ENCODE measurements at places on chromosomes 3 and 15.

GRCh38 chr3:55827786-55828185, 340.7 kb upstream of the WNT5A start:
- DNase-seq: no peak

GRCh38 chr3:127013181-127013580, 30.3 kb downstream of the PLXNA1 start:
- DNase-seq: no peak

DNA sequence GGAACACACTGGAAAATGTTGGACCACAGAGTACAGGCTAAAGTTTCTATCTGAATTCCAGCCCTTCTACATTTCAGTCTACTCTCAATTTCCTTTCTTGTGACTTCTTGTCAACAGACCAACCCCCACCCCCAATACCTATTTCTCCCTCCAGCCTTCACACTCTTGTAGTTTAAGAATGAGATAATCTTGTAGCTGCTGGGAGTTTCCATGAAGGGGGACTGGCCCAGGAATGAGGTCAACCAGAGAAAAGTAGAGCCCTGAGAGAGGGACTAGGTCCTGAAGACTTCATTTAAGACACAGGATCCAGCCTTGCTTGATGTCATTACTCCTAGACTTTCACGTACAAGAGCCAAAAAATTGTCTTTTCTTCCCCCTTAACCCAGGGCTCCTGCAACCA, 29.5 kb upstream of the FAM107A start:
- no peak for DNase-seq

GRCh38 chr15:100778831-100779288, 100.8 kb upstream of the ALDH1A3 start:
- DNase-seq: no peak

DNA sequence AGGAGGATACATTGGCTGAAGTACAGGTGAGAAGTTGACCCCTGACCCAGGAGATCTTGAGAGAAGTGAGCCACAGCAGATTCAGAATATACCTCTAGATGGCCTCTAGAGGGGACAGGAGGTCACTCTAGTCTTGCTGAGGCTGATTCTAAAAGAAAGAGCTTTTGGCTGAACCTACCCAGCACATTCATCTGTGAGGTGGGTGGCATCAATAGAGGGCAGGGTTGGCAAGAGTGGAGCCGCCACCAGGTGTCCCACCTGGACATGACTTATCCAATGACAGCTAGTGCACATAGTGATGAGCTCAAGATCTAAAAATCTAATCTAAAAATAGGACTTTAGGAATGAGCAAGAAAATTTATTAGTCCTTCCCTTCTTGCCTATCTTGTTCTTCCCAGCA, 51.6 kb downstream of the CYP19A1 start:
- peak; percentile 9 for DNase-seq

DNA sequence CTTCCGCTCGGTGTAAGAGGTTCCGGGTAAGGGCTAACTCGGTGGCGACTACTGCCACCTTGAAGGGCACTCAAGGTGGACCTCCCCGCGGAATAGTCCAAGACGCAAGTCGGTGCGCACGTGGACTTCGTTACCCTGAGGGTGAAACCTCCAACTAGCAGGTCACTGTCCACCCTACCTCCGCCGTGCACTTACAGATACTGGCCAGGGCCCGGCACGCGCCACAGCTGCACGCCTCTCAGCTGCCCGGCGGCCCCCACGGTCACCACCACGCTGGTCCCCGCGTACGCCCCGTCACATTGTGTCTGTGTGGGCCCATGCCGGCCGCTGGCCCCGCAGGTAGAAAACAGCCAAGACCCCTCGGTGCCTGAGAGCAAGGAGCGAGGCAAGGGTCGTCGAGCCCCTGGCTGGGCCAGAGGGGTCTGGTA, 1.1 kb downstream of the LTK start:
- no peak for DNase-seq

DNA sequence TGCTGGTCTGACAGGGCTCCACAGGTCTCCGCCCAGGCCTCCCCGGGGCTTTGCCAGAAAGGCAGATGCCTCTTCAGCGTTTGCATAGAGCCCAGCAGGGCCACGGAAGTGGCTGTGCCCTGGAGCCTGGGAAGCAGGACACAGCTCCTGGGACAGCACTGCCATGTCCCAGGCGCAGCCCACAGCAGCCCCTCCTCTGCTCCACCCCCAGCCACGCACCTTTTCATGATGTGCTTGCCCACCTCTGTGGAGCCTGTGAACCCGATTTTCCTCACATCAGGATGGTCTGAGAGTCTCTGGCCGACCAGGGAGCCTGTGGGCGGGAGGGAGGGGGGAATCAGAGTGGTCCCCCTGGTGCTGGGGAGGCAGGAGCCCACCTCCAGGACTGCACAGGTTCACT, 33.9 kb upstream of the SLC41A3 start:
- DNase-seq: no peak

GRCh38 chr3:123952844-123953520, 8.0 kb downstream of the CCDC14 start:
- no peak for DNase-seq

GRCh38 chr15:41756198-41756597, 18.1 kb upstream of the MAPKBP1 start:
- no peak for DNase-seq

DNA sequence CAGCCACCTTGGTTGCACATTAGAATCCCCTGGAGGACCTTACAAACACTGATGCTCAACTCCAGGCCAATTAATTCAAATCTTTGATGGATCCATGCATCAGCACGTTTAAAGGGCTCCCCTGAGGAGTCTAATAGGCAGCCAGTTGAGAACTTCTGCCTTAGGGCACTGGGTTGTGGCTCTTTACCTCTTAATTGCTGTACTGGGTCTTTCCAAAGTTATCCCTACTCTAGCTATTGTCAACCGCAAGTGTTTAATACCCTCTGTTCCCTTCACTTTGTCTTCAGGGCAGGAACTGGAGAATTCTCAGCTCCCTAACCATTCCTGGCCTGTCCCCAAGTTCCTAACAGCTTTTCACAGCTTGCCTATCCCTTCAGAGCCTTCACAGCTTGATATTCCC, 15.0 kb upstream of the FAM174B start:
- peak; percentile 76 for DNase-seq

- no peak for DNase-seq
Measured at GRCh38 chr15:79365765-79366164, 54.9 kb downstream of the TMED3 start.

DNA sequence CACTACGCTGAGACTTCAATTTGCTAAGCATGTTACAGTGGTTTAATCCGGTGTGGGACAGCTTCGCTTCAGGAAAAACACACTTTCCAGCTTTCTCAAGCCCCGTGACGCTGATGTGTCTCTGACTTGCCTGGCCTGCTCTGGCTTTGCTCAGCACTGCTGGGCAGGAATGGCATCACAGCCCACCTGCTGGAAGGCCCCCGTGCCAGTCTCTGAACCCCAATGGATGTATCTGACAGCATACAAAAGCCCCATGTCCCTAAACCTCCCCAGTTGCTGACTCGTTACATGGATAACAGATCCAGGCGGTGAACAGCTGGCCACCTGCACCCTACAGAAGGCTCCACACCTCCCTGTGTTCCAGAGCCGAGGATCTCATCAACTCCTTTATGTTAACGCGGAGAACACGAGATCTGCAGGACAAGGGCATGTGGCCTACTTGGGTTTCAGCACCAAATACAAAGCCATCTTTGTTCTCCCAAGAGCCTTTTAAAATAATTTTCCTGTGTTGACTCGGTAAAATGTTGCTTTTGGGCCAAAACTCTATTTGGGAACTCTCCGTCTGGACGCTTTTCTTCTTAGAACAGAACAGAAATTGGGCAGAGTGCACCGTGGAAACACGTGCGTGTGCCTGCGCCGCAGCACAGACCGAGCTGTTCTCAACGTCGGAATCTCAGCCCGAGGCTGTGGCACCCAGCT, 61.4 kb downstream of the ATP10A start:
- DNase-seq: no peak

DNA sequence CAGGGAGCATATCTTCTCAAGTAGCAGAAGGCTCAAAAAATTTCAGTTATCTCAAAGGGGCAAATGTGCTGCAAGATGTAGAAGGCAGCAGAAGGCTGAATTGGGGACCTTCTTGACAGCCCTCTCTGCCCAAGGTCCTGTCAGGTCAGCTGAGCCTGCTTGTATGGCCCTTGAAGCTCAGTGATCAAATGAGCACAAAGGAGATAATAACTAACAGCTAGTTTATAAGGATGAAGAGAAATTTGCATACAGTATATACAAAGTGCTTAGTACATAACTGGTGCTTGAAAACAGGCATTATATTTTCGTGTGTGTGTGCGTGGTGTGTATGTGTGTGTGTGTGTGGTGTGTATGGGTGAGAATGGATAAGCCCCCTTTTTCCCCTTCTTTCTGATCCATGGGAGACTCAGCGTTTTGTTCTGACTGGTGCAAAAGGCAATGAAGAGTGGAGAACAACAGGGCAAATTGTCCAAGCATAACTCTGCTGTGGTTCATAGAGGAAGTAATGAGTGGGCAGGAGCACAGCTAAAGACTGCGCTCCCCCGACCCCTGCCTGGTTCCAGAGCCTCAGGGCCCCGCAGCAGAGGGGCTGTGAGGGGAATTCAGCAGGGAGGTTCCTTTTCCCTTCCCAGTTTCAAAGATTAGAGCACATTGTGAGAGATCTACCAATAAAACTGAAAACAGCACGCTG, 356.8 kb upstream of the NR2F2 start:
- DNase-seq: no peak

DNA sequence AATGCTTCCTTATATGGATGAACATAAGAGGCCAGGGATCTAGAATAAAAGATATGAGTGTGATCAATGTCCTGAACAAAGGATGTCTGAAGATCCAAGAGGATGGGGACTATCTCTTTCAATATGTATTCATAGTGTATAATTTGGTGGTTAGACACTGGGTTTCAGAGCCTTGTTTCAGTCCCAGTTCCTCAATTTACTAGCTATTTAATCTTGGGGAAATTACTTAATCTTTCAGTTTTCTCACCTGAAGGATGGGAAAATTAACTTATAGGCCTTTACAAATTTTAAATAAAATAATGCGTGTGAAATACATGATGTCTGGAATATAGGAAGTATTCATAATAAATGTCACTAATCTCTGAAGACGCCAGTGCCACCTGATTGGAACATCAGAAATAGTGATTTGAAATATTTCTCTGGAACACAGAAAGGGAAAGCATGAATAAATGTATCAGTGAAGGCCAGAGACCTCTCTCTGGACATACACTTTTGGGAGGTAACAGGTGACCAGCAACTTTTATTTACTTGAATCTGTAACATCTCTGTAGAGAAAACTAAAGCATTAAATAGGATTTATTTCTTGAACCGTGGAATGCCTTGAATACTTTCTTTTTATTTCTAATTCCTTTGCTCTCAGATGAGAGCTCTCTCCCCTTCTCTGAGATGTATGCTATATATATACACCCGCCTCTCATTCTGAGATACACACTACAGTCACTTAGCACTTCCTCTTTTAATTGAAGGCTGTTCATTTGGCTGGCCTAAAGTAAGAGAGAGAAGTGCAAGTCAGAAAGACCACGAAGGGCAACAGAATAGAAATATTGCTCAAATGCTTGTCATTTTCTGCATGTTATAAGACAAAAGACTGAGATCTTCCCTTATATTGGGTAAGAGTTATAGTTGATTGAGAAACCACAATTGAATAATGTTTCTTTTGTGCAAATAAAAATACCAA, 407.1 kb downstream of the LSAMP start:
- DNase-seq: no peak

DNA sequence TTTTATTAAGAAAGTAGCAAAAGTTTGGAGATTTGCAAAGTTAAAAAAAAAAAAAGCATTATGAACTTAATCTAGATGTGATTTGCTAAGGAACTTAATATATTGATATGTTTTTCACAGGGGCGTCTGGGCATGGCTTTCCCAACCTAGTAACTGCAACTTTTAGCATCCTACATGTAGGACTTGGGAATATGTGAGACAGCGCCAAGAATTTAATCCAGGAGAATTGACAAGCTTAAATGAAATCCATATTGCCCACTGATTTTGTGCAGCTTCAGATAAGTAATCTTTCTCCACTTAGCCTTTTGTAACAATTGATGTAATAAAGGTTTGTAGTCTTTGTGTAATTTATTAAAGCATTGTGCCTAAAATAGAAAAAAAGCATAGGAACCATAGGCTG, 982 bp upstream of the GABPB1 start:
- no peak for DNase-seq

GRCh38 chr3:179147514-179147872, 664 bp upstream of the PIK3CA start:
- DNase-seq: no peak

- DNase-seq: no peak
Measured at GRCh38 chr3:123695731-123696640, 111.1 kb upstream of the HACD2 start.

- DNase-seq: no peak
Measured at GRCh38 chr15:24962880-24963279, 8.1 kb downstream of the SNRPN start.

DNA sequence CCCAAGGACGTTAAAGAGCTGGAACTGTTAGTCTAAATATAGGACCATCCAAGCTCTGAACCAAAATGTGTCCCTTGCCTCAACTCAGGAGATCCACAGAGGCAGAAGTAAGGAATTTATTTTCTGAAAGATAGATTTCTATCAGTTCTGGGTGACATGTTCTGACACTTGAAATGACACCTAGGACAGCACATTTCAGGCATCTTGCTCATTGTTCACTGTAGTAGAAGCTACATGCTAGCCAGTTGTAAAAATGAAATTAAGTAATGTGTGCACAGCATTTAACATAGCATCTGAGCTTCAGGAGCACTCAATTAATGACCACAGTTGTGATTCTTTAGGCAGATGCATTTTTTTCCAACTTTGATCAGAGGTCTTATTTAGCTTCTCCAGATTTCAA, 567 bp downstream of the CCR2 start:
- no peak for DNase-seq

DNA sequence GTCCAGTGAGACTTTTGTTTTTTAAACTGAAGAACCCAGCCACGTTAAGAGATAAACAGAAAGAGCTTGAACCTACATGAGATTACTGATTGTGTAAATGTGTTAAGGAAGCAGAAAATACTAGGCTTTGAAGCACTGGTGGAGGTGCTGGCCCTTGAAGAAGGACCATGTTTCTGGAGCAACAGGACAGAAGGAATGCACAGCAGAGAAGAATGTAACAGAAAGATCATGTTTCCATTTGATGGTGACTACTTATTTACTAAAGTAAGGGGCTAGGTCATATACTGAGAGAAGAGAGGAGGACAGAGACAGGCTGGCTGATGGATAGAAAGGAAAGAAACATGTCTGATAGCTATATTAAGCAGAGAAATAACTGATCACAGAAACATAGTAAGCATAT, 88.8 kb downstream of the CLASP2 start:
- no peak for DNase-seq

GRCh38 chr15:62558640-62559380, 393.7 kb upstream of the C2CD4B start:
- peak; percentile 37 for DNase-seq

DNA sequence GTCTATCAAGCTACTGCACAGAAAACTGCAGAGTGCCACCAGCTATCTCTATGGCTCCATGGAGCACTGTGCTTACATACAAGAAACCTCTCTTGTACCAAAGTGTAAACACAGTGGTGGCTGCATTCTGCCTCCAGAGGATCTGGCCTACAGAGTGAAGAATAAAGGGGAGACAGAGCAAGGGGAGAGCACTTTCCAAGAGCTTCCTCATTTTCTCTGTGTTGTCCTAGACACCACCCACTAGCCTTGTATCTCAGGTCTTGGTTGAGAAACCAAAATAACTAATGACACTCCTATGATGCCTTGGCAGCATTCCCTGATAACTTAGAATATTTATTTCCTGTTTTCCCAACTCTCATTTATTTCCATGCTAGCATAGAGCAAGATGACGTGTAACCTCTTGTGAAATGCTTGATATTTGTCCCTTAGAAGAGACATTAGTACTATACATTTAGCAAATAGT, 56.9 kb upstream of the PHLDB2 start:
- DNase-seq: no peak
